ENCODE measurements at places on chromosomes 1 and 21.

DNA sequence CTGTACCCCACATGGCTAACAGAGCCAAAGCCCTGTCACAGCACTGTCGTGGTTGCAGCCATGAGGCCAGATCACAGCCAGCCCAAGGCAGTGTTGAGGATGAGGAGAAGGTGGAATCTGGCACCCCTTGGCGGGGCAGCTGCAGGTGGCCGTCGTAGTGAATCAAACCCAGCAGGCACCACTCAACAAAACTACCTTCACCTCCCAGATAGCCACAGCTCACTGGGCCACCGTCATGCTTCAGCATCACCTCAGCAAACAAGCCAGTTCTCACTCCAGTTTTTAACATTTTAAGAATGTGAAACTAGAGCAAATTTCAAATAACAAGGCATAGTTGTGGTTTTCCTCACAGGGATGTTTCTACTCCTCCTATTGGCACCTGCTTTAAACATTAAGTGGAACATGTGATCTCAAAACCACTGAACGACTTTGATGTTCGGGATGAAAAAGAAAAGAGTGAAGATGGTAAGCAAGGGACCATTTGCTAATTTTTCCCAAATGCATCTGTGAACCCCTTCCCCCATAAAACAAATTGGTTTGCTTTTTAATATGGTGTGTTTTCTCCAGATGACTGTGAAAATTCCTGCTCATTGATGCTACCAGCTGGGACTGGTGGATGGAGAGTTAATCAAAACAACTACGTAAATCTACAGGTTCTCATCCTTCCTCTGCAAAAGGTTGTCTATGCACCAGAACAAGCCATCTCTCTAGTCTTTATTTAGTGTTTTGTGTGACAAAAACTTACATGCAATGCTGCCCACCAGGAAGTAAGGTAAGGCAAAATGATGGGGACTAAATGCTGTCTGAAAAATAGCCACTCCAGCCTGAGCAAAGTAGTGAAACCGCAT lies 45.5 kb downstream of the TOR1AIP2 start:
- DNase-seq = no peak

- DNase-seq = peak; percentile 84
Measured at GRCh38 chr1:202852163-202852904, 36.6 kb downstream of the RABIF start.

GRCh38 chr1:205351984-205352713 lies 4.6 kb downstream of the KLHDC8A start:
- DNase-seq = no peak

DNA sequence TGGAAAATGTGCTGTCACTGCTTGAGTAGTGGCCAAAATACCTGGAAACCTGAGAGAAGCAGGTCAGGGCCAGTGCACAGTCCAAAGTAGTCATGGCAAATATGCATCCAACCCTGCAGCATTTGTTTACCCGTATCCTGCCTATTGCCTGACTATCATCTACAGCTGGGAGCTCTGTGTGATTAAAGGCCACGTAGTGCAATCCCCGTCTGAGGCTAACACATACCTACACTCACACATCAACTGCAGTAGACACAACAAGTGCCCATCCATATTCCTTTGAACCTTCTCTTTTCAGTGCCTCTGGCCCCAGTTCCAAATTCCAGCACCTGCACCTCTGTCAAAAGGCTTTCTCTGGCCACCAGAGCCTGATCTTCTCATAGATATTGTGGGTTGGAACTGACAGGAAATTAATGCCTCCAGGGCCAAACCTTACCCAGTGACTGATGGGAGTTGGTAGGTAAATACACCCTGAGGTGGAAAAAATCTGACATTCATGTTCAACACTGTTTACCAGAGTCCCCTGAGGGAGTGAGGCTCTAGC lies 383.0 kb downstream of the SETD4 start:
- DNase-seq = no peak

DNA sequence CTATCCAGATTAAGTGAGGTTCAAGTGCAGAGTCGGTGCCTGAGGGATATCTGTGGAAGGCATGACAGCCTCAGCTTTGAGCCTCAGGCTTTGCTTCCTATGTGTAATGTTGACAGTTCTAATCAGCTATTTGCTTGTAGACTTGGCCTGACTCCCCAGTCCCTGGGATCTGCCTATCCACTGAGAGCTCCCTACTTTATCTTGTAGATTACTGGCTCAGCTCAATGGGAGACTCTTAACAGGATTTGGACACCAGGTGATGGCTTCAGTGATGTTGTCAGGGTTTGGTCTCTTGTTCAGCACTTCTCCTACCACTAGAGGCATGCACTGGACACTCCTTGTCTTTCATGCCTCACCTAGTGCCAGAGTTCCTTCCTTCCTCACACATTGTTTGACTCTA lies 126.6 kb upstream of the BEND5 start:
- no peak for DNase-seq

DNA sequence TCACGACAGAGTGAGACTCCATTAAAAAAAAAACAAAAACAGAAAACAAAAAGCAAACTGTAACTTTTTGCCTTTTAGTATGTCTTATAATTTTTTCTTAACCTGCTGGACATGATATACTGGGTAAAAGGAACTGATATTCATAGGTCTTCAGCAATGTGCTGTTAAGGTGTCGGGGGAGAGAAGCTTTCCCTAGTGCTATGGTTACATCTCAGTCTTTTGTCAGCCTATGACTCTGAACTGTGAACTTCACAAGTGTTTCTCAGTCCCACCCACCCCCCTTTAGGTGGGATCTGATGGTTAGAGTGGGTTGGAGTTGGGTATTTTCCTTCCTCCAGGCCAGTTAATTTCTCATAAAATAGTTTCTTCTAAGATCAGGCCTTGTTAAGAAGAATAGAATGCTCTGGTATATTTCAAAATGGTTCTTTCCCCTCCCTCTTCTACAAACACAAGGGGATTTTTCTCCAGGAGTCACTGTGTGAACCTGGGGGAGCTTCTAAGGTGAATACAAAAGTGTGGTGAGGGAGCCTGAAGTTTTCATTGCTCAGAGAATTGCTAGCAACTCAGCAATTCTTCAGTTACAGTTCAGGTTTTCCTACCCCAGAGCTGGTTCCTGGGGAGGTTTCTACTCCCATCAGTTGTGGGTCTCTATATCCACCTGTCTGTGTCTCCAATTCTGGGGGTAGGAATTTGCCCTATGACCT lies 16.1 kb upstream of the EDARADD start:
- DNase-seq = no peak

DNA sequence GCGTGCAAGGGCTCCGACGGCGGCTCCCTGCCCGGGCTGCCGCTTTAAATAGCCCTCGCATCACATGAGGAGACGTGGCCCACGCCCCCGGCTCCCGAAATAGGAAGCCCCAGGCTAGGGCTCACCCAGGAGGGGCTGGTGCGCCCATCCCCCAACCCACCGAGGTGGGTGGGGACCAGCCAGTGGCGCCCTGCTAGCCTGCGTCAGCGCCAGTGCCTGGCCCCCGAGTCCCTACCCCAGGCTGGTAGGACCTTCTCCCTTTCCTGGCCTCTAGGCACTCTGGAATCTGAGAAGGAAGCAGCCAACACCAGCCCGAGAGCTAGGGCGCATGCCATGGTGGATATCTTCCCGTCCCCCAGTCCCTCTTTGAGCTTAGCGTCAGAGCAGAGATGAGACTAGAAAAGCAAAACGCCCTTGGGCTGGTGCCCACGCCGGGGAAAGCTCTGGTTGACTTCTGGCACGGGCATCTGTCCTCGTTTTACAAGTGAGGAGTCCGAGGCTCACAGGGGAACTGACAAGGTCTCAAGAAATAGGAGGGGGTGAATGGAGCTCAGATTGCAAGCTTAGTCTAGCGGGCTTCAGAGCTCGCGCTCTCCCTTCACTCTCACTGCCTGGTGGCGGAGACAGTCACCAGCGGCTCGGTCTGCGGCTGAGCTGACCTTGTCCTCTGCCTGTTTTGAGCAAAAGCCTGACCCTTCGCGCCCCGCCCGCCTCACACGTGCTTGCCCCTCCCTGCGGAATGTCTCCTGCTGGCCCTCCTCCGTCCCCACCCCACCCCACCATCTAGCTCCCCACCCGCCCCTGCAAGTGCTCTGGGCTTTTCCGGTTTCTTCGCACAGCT lies at the start of gene FABP3:
TSS of gene FABP3 (minus strand) at position 21 of the 841 bp plus-strand sequence. CDS start 62 bp downstream, outside the sequence.
- DNase-seq = peak; percentile 70

DNA sequence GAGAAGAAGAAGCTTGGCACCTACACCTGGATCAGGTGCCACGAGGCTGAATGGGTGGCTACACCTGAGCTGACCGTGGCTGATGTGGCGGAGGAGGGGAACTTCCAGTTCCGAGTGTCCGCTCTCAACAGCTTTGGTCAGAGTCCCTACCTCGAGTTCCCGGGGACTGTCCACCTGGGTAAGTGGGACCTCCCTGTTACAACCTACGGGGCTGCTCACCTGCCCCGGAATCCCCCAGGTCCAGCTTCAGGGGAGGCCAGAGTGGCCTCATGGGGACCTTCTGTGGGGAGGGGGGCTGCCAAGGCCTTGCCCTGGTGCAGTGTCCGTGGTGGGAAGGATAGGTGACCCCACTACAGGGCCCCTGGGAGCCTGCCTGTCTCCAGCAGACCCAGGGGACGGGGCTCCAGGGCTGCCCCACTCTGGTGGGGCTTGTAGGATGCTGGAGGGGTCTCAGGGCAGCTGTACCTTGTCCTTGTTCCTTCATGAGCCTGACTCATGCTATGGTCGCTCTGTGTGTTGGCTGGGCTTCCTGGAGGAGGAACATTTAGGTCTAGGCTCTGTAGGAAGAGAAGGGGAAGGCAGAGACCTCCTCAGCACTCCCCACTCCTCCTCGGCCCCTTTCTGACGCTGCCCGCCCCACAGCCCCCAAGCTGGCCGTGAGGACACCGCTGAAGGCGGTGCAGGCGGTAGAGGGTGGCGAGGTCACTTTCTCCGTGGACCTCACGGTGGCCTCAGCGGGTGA lies 7.2 kb downstream of the OBSCN start:
- DNase-seq = no peak

GRCh38 chr21:44612669-44613229 lies 870 bp downstream of the KRTAP10-8 start:
- DNase-seq = no peak

GRCh38 chr1:21114431-21114830 lies 62.3 kb downstream of the EIF4G3 start:
- peak; percentile 27 for DNase-seq

DNA sequence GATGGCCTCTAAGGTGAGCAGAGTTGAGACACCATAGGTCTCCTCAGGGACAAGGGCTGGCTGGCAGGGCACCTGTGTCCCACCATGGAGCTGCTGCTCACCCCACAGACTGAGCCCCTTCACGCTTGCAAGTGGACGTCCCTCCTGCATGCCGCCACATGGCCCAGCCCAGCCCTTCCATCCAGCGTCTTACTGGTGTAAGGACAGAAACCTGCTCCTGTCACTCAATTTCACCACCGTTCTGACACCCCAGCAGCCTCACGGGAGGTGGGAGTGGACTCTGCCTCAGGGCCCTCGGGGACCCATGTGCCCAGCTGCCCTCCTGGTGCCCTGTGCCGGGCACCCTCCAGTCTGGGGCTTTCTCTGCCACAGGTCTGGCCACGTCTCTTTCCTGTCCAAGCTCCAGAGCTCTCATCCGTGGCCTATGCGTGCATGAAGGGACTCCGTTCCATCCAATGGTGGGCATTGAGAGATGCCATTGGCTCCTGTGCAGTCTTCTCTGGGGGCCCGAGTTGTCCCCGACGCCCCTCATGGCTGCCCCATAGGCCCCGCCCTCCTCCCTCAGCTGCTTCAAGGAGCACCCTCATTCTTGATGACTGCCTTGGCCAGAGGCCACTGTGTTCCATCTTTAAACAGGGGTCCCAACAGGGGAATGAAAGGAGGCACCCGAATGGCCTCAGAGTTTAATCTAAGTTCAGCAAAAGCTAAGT lies 42.6 kb upstream of the COL6A1 start:
- DNase-seq = no peak

- no peak for DNase-seq
Measured at GRCh38 chr1:111448482-111448917, 556 bp downstream of the WDR77 start.

DNA sequence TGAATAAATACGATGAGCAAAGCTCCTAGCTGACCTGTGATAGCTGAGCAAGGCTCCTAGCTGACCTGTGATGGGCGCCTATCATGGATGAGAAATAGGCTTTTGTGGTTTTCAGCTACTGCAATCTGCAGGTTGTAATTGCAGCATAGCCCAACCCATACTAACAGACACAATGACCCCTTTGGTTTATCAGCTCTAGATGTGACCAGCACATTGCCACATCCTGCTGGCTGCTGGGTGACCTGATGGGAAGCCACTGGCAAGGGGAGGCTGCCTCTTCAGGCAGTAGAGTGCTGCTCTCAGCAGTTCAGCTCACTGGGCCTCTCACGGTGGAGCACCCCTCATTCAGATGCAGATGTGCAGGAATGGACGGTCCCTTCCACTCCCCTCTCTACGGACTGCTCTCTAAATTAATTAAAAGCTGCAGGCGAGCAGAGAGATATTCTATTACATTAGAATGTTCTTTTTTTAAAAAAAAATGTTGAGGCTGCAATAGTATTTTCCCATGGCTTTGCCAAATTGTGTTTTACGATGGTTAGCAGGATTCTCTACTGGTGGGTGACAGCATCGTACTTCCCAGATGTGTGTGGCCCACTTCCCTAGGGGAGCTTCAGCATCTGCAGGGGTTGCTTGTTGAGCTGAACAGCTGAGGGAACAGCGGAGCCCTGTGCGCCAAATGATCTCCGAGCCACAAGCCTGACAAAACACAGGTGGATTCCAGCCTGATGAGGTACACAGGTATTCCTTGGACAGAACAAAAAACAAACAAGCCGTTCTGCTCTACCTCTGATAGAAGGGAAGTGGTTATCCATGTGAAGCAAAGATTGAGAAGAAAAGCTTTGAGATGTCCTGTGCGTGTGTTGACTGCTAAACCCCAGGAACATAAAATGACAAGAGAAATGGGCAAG lies 65.0 kb downstream of the SYT6 start:
- no peak for DNase-seq

- DNase-seq = no peak
Measured at GRCh38 chr1:97911266-97912215, 9.3 kb downstream of the DPYD start.

DNA sequence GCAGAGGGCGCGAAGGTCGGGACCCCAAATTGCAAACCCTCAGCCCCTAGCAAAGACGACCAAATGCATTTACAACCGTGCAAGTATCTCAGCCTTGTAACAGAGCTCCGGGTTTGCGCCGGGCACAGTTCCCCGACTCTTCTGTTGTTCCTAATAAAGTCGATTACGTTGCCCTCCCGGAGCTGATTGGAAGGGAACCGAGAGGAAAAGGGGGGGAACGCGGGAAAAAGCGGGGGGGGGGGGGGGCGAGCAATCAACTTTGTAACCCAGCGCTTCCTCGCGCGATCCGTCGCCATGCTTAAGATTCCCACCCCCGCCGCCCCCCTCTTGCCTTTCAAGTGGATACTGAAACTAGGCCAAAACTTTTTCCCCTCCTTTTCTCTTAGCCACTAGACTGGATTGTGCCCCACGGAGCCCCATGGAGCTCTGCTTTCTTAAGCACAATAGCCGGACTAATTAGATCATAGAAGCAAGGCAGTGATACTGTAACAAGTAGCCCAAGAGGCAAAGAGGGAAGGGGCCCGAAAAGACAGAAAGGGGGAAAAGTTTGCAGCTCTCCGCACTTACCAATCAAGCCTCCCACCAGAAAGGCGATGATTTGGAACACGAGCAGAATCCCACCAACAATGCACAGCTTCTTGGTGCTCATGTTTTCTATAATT lies 565 bp downstream of the WLS start:
- DNase-seq = peak; percentile 44

Data from common myeloid progenitor, CD34-positive (primary cell).